ENCODE measurements at places on chromosomes 3 and 15. TPM values are rescaled to one million over a fixed set of nuclear protein-coding genes. Genes with fewer than 3 reads are reported as not detected.

DNA sequence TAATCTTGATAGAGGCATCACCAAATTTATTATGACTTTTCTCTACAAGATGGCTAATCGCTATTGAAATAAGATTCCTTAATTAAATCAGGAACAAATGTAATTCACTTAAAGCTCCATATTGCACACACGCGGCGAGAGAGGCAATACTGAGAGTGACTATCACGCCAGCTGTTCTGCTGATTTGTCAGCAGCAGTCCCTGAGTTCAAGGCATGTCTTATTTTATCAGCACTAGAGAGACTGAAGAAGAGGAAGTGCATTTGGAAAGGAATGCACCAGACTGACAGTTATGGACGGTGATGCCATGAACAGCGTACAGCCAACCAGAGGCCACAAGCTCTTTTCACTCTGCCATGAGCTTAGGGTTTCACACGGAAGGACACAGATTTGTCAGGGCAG, 83.6 kb upstream of the SLCO3A1 start:
- no peak for DNase-seq

- no peak for DNase-seq
Measured at GRCh38 chr3:45214061-45214680, 11.9 kb downstream of the TMEM158 start.

DNA sequence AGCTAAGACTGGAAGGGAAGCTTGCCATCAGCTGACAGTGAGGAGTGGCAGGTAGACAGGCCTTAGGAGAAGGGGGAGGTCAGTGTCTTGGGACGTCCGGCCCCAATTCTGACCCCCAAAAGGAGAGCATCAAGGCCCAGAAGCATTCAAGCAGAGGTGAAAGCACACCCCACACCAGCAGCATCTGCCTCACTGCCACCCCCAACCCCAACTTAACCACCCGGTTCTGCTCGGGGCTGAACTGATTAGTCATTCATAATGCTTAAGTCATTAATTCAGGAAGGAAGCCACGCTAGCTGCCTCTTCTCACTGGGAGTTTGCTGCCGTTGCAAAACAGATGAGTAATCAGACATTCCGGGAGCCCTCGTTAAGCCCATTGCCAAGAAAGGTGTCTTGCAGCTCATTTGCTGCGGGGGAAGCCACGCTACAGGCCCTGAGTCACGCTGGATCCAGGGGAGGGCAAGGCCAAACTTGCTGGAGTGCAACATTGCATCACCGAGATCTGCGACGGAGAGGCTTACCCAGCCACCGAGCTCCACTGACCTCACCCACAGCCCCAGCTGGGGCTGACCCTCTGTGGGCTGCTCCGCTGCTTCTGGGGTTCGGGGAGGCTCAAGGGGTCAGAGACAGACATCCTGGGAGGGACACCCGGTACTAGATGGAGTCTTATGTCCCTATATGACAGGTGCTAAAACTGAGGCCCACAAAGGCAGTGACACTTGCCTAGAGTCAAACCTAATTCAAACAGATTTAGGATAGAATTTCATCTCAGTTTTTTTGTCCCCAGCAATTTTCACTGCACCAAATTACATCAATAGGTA, 46.4 kb upstream of the HES1 start:
- DNase-seq, result peak; percentile 63

DNA sequence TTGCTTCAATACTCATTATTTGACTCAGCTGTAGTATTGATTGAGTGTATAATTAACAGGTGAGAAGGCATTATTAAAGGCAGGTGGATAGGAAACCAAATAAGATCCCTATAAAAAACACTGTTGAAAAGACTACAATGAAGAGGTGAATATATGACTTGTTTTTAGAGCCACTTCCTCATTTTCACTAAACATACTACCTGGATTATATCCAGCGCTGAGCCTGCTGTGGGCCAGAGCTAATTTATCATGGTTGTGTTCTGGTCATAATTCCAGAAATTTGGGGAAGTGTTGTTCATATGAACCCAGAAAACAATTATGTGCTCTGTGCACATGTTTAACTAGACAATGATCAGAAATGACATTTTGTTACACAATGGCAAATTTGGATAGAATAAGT, 235.3 kb upstream of the MME start:
- DNase-seq, result no peak

DNA sequence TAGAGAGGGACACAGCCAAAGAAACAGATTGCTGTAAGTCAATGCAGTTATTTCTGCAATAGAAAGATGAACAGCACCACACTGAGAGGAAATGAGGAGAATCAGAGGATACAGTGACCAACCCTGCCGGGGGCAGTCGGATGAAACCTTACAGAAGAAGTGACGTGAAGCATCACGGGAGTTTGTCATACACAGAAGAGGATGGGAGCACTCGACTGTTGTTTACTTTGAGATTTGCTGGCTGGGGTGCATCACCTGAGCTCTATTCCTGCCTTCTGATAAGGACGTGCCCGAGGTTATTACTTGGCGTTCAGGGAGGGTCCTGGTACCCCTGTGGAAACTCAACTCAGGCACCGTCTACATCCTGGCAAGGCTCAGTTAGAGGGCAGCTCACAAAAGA, 45.4 kb downstream of the MAGEF1 start:
- no peak for DNase-seq

GRCh38 chr15:70043590-70043989, 54.1 kb downstream of the TLE3 start:
- no peak for DNase-seq

- no peak for DNase-seq
Measured at GRCh38 chr3:15861163-15861562, 63.4 kb upstream of the ANKRD28 start.

GRCh38 chr3:40588406-40588805, 63.6 kb downstream of the ZNF621 start:
- DNase-seq, result no peak

DNA sequence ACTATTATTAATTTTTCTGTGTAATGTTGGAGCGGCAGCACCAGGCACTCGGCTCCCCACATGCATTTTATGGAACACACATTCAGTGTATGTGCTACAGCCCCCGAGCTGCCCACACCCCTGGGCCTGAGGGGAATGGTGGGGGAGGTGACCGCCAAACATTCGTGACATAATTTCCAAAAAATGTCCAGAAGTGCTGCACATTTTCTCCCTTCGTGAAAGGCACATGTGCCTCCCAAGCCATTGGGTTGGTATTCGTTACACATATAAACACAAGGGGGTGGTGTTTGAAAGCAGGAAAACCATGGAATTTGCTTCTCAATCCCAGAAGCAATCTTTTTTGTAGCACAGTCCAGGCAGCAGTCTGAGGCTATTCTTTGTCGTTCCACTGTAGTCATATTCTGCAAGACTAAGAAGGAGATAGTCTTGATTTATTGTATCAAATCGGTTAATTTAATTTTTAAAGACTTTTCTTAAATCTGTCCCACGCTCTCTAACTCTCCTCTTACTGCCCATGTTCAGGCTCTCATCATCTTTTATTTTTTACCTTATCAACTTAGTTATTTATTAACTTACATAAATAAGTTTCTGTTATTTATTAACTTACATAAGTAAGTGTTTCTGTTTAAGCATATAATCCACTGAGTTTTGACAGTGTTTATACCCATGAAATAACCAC, 39.2 kb upstream of the POLR2M start:
- DNase-seq, result no peak

DNA sequence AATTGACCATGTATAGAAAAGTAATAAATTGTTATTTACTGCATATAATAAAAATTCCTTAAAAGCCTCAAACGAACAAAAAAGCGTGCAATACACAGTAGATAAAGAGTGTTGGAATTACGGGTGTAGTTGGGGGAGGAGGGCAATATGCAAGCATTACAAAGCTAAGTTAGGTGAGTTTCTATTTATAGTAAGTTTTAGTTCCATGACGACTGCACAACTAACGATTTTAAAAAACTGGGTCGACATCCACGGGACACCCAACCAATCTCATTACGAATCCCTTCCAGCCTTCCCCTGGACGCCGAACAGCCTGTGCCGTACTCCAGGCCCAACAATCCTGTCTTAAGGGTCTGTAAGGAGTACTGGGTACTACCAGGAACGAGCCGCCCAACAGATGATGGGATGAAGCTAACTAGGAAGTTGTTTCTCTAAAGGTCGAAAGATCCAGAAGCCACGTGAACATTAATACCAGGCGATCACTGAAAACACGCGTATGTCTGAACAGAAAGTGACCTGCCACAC, 677 bp downstream of the POLQ start:
- no peak for DNase-seq

DNA sequence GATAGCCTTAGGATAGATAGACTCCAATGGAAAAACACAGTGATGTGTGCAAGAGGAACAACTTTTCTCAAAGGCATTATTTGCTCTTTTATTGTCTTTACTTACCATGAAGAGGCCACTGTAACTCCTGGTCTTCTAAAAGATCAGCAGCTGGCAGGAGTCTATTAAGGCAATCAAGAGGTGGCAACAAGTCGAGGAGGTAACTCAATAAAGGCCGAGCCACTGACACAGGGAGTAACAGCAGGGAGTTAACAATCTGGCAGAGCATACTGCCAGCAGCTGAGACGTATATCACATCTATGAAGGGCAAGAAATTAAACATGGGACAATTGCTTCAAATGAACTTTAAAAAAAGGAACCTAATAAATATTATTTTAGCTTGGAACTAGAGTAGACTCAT, 106.2 kb downstream of the HERC1 start:
- DNase-seq, result no peak

GRCh38 chr15:74326746-74327145, 40.7 kb downstream of the CYP11A1 start:
- no peak for DNase-seq

DNA sequence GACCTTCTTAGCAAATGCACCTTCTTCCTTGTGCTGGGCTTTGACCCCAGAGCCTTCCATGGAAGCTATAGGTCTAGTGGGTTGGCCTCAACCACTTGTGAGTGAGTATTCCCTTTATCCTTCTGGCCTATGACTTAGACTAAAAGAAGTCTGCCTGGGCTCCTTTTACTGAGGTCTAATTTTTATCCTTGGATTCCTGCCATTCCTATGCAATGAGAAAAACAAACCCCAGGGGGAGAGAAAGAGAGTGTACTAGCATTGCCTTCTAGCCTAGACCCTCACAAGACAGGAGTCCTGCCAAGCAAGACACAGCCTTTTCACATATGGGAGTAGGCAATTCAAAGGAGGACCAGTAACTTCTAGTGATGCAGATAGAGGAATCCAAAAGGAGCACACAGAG, 155.4 kb downstream of the PPM1L start:
- no peak for DNase-seq

- DNase-seq, result no peak
Measured at GRCh38 chr3:138369151-138369900, 20.9 kb downstream of the MRAS start.

GRCh38 chr15:86743283-86743903, 663.7 kb downstream of the AGBL1 start:
- no peak for DNase-seq

GRCh38 chr3:12165909-12166308, 7.2 kb upstream of the TIMP4 start:
- DNase-seq, result no peak

GRCh38 chr3:190019844-190020243, 100.9 kb downstream of the P3H2 start:
- no peak for DNase-seq

- DNase-seq, result no peak
Measured at GRCh38 chr3:5138214-5138981, 16.3 kb downstream of the ARL8B start.

DNA sequence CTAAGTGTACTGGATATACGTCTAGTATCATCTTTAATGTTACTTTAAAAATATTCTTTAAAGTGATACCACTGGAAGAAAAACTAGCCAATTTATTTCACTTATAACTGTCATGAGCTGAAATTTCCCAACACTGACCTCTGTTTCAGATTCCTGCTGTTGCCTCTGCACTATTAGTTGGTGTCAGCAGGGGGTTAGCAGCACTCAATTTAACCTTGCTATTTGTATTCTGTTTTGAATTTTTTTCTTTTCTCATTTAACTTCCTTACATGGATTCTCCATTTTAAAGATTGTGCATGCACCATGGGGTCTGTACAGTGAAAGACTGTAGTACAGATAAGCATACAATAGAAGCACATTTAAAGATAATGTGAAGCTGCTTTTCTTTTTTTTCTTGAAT, 169.2 kb downstream of the UBE2E2 start:
- DNase-seq, result no peak

DNA sequence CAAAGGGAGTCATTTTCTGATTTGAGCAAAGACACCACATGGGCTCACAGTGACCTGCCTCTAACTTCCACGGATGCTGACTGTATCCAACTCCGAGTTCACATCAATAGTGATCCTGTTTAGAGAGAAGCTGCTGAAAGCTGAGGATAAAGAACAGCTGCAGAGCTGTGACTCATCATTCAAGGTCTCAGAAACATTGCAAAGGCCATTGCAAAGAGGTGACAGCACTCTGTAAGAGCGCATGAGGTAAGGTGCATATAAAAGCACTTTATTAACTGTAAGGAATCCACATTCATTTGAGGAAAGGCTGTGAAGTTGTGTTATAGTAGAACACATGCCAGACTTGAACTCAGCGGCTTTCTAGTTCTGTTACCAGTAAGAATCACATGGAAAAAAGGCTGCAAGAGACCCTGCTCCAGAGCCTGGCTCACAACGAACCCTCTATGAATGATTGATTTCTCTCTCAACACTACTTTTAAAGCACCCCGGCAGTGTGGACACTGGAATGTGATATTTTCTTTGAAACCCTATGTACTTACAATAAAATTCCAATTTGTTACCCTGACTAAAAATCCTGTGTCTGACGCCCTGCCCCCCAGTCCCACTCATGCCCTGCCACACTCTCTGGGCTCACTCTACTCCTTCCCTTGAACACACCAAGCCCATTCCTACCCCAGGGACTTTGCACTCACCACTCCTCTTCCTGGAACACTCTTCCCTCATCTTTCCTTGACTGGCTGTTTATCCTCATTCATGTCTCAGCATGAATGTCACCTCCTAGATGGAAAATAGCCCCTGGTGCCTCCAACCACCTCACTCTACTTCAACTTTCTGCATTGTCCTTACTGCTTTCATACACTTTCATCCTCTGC, 111.2 kb downstream of the LSM3 start:
- DNase-seq, result peak; percentile 13

DNA sequence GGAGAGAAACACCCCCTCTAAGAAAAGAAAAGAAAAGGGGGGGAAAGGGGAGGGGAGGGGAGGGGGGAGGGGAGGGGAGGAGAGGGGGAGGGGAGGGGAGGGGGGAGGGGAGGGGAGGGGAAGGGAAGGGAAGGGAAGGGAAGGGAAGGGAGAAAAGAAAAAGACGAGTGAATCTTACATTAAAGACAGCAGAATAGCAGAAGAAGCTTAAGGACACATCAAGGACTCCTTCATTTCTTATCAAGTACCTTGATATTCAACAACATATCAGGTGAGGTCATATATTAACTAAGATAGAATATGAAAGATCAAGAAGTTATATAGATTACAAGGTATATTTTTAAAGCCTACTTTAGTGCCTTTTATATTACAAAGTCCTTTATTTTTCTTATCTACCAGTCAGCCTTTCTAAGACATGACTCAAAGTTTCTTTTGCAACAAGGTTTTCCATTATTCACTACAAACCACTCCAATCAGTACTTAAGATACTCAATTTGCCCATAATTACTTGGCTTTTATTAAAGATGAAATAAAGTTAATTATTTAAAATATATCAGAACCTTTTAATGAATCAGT, 17.7 kb upstream of the AADAC start:
- DNase-seq, result no peak

TRPM1 gene
- under 0.01 TPM for total RNA-seq

MYRIP gene
- 9.2 TPM for total RNA-seq

XCR1 gene
- total RNA-seq, result not detected

CCR3 gene
- not detected for total RNA-seq

ZNF385D gene
- 4.2 TPM for total RNA-seq

RHOV gene
- total RNA-seq, result not detected

PLS1 gene
- total RNA-seq, result 0.38 TPM

LIPH gene
- total RNA-seq, result 0.13 TPM

CHRNA7 gene
- 0.38 TPM for total RNA-seq

SENP8 gene
- 1.0 TPM for total RNA-seq

FBXL2 gene
- 9.8 TPM for total RNA-seq

Data from dermis microvascular lymphatic vessel endothelial cell (primary cell).